Right atrium auricular region (tissue), 2 donors: ENCODE measurements at places on chromosomes 16 and 17. TPM values are rescaled to one million over a fixed set of nuclear protein-coding genes. Genes with fewer than 3 reads are reported as not detected.

GRCh38 chr16:30622455-30623032 is 12.4 kb upstream of the ZNF689 start:
- no peak for DNase-seq
- H3K27me3 ChIP-seq: no peaks in the 10 kb centered on the region

- H3K4me3 ChIP-seq: no peak overlapping the region
- DNase-seq: no peak
- H3K36me3 ChIP-seq: no peaks in the 10 kb centered on the region
- H3K27ac ChIP-seq: no peak overlapping the region
- H3K4me1 ChIP-seq: no peaks in the 10 kb centered on the region
Observed at GRCh38 chr17:45984368-45984767, 14.7 kb upstream of the STH start.

DNA sequence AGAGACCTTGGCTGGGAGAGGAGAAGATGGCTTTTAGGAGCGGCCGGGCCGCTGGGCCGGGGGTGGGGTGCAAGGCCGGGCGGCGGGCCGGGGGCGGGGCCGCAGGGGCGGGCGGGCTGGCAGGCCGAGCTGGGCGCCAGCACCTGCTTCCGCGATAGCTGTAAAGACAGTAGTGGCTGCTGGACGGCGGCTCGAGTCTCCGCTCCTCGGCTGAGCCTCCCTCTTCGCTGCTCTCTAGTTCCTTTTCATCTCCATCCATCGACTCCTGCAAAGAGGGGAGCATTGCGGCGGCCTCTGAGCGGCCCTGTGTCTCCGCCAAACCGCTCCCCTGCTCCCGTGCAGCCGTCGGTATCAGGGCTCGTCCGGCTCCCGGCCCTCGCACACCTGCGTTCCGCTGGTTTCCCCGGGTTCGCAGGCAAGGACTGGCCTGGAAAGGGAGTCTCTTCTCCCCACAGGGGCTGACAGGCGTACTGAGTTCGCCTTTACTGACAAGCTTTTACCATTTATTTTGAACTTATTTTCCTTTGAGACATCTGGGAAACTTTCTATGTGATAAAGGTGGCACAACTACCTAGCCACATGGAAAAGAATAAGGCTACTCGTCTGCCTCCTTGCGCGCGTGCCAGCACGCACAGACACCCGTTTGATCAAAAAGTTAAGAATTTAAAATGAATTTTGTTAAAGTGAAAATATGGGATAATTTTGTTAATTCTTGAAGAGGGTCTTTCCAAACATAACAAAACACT is at the start of gene C17orf75:
Gene C17orf75 (minus strand): TSS at position 317 of the 746 bp plus-strand sequence. CDS start 34 bp downstream, at position 283.
- peak within 1 kb of the TSS; percentile 73 for H3K27ac ChIP-seq
- H3K27me3 ChIP-seq: no peaks in the 10 kb centered on the region

GRCh38 chr17:1847191-1847590 is 17.4 kb downstream of the RPA1 start:
- H3K36me3 ChIP-seq: peaks cover 32% of the 10 kb centered on the region
- H3K27me3 ChIP-seq: no peaks in the 10 kb centered on the region
- no peak for DNase-seq
- H3K27ac ChIP-seq: peak overlapping the region; percentile 62
- H3K4me1 ChIP-seq: peaks cover 4% of the 10 kb centered on the region

DNA sequence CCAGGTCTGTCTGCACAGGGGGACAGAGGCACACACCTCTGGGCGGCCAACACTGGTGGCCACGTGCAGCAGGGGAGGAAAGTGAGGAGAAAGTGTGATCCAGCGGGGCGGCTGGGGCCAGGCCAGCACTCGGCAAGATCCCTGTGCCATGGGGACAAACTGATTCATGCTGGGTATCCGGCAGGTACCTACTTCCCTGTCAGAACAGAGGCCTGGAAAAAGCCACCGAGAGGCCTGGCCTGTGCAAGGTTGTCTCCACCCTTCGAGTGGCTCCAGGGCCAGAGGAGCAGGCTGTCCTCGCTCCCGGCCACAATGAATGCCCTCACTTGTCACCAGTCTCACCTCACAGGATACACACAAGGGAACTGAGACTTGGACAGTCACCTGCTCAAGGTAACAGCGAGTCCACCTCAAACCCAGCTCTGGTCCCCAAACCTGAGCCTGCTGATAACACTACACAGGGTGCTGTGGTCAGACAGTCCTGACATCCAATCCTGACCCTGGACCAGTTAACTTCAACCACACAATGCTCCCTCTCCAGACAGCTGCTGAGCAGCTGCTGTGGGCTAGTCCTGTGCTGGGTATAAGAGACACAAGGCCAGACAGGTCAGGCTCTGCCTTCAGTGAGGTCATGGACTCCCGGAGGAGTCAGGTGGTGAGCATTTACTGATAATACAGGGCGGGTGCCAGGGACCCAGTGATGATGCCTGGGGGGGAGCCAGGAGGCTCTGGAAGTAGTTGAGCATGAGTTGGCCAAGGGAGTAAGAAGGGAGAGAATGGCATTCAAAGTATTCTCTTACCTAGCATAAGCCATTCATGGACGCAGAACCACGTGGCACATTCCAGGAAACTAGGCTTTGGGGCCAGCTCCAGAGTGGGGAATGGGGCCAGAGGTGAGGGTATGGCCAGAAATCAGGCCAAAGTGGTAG is 53.0 kb downstream of the VAC14 start:
- no peaks in the 10 kb centered on the region for H3K4me1 ChIP-seq
- no peak for DNase-seq
- H3K27ac ChIP-seq: no peak overlapping the region
- no peaks in the 10 kb centered on the region for H3K27me3 ChIP-seq

- H3K27me3 ChIP-seq: no peaks in the 10 kb centered on the region
- DNase-seq: no peak
- no peaks in the 10 kb centered on the region for H3K4me1 ChIP-seq
- no peak overlapping the region for H3K4me3 ChIP-seq
- no peaks in the 10 kb centered on the region for H3K36me3 ChIP-seq
Observed at GRCh38 chr17:61444831-61445230, 7.4 kb upstream of the TBX4 start.

- H3K27ac ChIP-seq: no peak overlapping the region
- no peaks in the 10 kb centered on the region for H3K36me3 ChIP-seq
- no peaks in the 10 kb centered on the region for H3K4me1 ChIP-seq
- no peaks in the 10 kb centered on the region for H3K27me3 ChIP-seq
Observed at GRCh38 chr17:77665833-77666232, 292.7 kb upstream of the TNRC6C start.

- peak overlapping the region; percentile 73 for H3K27ac ChIP-seq
- no peaks in the 10 kb centered on the region for H3K27me3 ChIP-seq
- no peaks in the 10 kb centered on the region for H3K36me3 ChIP-seq
- peak; percentile 84 for DNase-seq
- no peak overlapping the region for H3K4me3 ChIP-seq
- H3K4me1 ChIP-seq: no peaks in the 10 kb centered on the region
Observed at GRCh38 chr17:77365584-77366186, 224.9 kb downstream of the SEC14L1 start.

GRCh38 chr17:83123896-83124801 is 44.7 kb downstream of the METRNL start:
- DNase-seq: no peak
- H3K27ac ChIP-seq: no peak overlapping the region
- H3K4me3 ChIP-seq: no peak overlapping the region
- no peaks in the 10 kb centered on the region for H3K27me3 ChIP-seq
- peaks cover 6% of the 10 kb centered on the region for H3K4me1 ChIP-seq

DNA sequence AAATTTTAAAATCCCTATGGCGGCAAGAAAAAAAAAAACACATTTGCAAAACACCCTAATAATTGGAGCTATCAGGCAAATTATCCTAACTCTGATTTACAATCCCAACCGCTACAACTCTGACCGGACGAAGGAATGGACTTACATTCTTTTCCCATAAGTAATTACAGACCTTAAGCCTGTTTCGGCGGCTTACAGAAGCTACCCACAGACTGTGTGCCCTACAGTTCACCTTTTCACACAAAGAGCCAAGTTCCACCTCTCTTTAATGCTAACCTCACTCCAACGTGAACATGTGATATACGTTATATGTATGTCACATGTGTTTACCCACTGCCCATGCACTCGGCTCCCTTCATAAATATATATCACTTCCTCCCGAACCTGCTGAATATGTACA is 8.7 kb upstream of the MEAK7 start:
- no peaks in the 10 kb centered on the region for H3K27me3 ChIP-seq
- H3K4me1 ChIP-seq: no peaks in the 10 kb centered on the region
- no peak for DNase-seq
- H3K27ac ChIP-seq: no peak overlapping the region

DNA sequence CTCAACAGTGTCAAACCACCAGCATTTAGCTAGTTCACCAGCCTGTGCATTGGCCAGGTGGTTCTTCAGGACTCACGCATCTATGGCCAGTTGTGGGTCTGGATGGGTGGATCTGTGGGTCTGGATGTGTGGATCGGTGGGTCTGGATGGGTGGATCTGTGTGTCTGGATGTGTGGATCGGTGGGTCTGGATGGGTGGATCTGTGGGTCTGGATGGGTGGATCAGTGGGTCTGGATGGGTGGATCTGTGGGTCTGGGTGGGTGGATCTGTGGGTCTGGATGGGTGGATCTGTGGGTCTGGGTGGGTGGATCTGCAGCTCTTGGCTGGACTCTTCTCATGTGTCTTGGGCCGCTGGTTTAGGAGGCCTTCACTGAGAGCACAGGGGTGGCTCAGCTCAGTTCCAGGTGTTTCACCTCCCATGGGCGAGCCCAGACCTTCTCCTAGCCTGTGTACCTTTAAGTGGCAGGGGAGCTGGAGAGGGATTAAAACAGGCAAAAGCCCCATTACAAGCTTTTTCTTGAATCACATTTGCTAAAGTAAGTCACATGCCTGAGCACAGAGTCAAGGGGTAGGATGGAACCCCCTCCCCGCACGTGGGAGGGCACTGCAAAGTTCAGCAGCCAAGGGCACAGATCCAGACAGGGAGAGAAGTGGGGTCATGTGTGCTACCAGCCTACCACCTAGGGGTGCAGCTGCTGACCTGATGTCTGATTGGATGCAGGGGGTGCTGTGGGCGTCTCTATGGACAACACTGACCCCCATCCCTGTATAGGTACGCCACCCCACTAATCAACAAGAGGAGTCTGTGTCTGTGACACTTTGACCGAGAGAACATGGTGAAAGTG is 3.4 kb upstream of the NUBP1 start:
- H3K27me3 ChIP-seq: no peaks in the 10 kb centered on the region
- DNase-seq: peak; percentile 55
- no peaks in the 10 kb centered on the region for H3K36me3 ChIP-seq
- no peak overlapping the region for H3K27ac ChIP-seq

DNA sequence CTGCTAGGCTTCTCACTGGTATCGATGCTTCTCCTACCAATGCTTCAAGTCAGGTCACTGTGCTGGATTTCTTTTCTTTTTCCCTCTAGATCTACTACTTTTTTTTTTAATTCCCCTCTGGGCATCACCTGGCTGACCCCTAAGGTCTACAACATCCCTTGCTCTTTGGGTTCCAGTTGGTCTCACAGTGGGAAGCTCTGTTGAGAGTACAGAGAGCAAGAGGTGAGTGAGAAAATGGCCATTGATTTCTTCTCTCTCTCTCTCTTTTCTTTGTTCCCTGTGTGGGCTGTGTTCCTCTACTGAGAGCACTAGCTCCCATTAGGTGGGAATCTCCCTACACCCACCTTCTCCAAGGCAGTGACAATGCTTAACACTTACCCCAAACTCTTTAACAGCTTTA is 413.4 kb downstream of the KCNJ2 start:
- no peaks in the 10 kb centered on the region for H3K4me1 ChIP-seq
- no peak overlapping the region for H3K4me3 ChIP-seq
- no peak overlapping the region for H3K27ac ChIP-seq
- no peaks in the 10 kb centered on the region for H3K36me3 ChIP-seq
- no peak for DNase-seq

- H3K27ac ChIP-seq: peak overlapping the region; percentile 32
- peaks cover 41% of the 10 kb centered on the region for H3K4me1 ChIP-seq
- no peak for DNase-seq
- peaks cover 14% of the 10 kb centered on the region for H3K36me3 ChIP-seq
Observed at GRCh38 chr16:87324411-87325275, 7.5 kb upstream of the C16orf95 start.

GRCh38 chr16:57572978-57573728 is 30.7 kb downstream of the ADGRG5 start:
- peak; percentile 52 for DNase-seq
- no peak overlapping the region for H3K4me3 ChIP-seq
- H3K27ac ChIP-seq: no peak overlapping the region
- no peaks in the 10 kb centered on the region for H3K36me3 ChIP-seq

GRCh38 chr17:78305801-78306200 is 54.1 kb downstream of the SOCS3 start:
- H3K36me3 ChIP-seq: no peaks in the 10 kb centered on the region
- DNase-seq: no peak
- H3K4me1 ChIP-seq: no peaks in the 10 kb centered on the region
- H3K4me3 ChIP-seq: no peak overlapping the region
- no peak overlapping the region for H3K27ac ChIP-seq
- no peaks in the 10 kb centered on the region for H3K27me3 ChIP-seq

- no peak for DNase-seq
- no peaks in the 10 kb centered on the region for H3K4me1 ChIP-seq
- H3K27ac ChIP-seq: no peak overlapping the region
- no peaks in the 10 kb centered on the region for H3K27me3 ChIP-seq
- no peak overlapping the region for H3K4me3 ChIP-seq
Observed at GRCh38 chr17:45651145-45651709, 132.9 kb upstream of the CRHR1 start.

- peaks cover 42% of the 10 kb centered on the region for H3K4me1 ChIP-seq
- H3K27me3 ChIP-seq: no peaks in the 10 kb centered on the region
- H3K36me3 ChIP-seq: no peaks in the 10 kb centered on the region
- H3K4me3 ChIP-seq: peak overlapping the region; percentile 89
- H3K27ac ChIP-seq: peak overlapping the region; percentile 98
Observed at GRCh38 chr17:37490638-37491614, 1.2 kb downstream of the DUSP14 start.

GRCh38 chr17:11909348-11909747 is 87.9 kb downstream of the ZNF18 start:
- no peak overlapping the region for H3K4me3 ChIP-seq
- no peaks in the 10 kb centered on the region for H3K4me1 ChIP-seq
- H3K27me3 ChIP-seq: no peaks in the 10 kb centered on the region
- H3K27ac ChIP-seq: no peak overlapping the region
- DNase-seq: no peak
- H3K36me3 ChIP-seq: no peaks in the 10 kb centered on the region

DNA sequence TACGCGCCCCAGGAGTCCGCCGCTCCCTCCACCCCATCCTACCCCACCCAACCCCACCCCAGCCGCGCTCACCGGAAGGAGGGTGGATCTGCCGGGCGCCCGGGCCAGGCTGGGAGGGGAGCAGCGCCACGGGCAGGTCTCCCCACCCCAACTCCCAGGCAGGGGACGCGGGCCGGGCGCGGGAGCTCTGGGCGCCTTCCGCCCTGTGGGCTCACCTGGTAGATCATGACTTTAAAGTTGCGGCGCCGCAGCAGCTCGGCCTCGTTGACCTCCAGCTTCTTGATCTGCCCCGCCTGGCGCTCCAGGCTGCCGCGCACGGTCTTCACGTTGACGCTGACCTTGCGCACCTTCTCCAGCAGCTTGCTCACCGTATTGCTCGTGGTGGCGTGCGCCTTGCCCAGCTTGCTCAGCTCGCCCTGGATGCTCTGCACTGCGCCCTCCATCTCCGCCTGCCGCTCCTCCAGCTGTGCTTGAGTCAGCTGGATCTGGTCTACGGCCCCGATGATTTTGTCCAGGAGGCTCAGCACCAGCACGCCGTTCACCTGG is 571 bp downstream of the CAVIN1 start:
- peak overlapping the region; percentile 94 for H3K4me3 ChIP-seq
- no peaks in the 10 kb centered on the region for H3K36me3 ChIP-seq
- H3K27me3 ChIP-seq: no peaks in the 10 kb centered on the region
- no peaks in the 10 kb centered on the region for H3K4me1 ChIP-seq
- peak overlapping the region; percentile 99 for H3K27ac ChIP-seq
- DNase-seq: no peak

ETV4 gene
- 5.0 TPM for total RNA-seq

SYT17 gene
- 1.8 TPM for total RNA-seq

MMP15 gene
- 36.9 TPM for total RNA-seq

C17orf107 gene
- 1.7 TPM for total RNA-seq

LPCAT2 gene
- total RNA-seq: 9.9 TPM

CDH1 gene
- 1.4 TPM for total RNA-seq

CTRB2 gene
- total RNA-seq: not detected
